ENCODE measurements at places on chromosomes 7 and 10. TPM values are rescaled to one million over a fixed set of nuclear protein-coding genes. Genes with fewer than 3 reads are reported as not detected.

- DNase-seq: no peak
- H3K27me3 ChIP-seq: no peaks in the 10 kb centered on the region
- no peak overlapping the region for H3K27ac ChIP-seq
- no peaks in the 10 kb centered on the region for H3K36me3 ChIP-seq
- H3K4me1 ChIP-seq: no peaks in the 10 kb centered on the region
- H3K4me3 ChIP-seq: no peak overlapping the region
These were observed 146.6 kb downstream of the CTNNA3 start for GRCh38 chr10:67549390-67549789.

AP4M1 gene
- 16.5 TPM for total RNA-seq

CCM2 gene
- total RNA-seq: 45.7 TPM

- no peaks in the 10 kb centered on the region for H3K27me3 ChIP-seq
- H3K4me1 ChIP-seq: no peaks in the 10 kb centered on the region
- H3K27ac ChIP-seq: no peak overlapping the region
- H3K4me3 ChIP-seq: no peak overlapping the region
These were observed 31.9 kb downstream of the RNLS start for GRCh38 chr10:88551246-88551645.

GRCh38 chr7:44707558-44708230, 41.0 kb upstream of the ZMIZ2 start:
- H3K27ac ChIP-seq: no peak overlapping the region
- peaks cover 56% of the 10 kb centered on the region for H3K36me3 ChIP-seq
- no peak for DNase-seq

DRGX gene
- total RNA-seq: not detected

ADIRF gene
- 158 TPM for total RNA-seq

- H3K4me3 ChIP-seq: no peak overlapping the region
- no peak overlapping the region for H3K27ac ChIP-seq
- H3K36me3 ChIP-seq: no peaks in the 10 kb centered on the region
- DNase-seq: no peak
- H3K4me1 ChIP-seq: no peaks in the 10 kb centered on the region
These were observed 20.5 kb upstream of the STK17A start for GRCh38 chr7:43562383-43562782.

ADD3 gene
- 94.6 TPM for total RNA-seq

OR2A1 gene
- 0.15 TPM for total RNA-seq

GRCh38 chr10:121690152-121690848, 92.1 kb upstream of the FGFR2 start:
- no peaks in the 10 kb centered on the region for H3K4me1 ChIP-seq
- no peak overlapping the region for H3K27ac ChIP-seq
- DNase-seq: no peak
- H3K27me3 ChIP-seq: peaks cover 4% of the 10 kb centered on the region
- no peak overlapping the region for H3K4me3 ChIP-seq

DNA sequence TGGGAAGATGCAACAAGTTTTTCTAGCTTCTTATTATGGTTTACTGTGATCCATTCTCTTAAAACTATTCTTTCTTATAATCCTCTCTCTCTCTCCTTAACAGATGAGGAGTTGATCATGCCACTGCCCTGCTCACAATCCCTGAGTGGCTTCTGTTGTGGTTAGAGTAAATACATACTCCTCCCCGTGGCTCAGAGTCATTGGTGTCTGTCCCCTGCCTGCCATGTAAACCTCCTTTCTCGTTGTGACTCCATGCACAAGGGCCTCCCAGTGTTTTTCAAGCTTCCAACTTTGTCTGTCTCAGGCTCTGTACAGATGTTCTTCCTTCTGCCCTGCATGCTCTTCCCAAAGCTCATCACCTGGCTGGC, 20.4 kb downstream of the CCNY start:
- no peak overlapping the region for H3K27ac ChIP-seq
- H3K4me1 ChIP-seq: peaks cover 48% of the 10 kb centered on the region
- H3K4me3 ChIP-seq: no peak overlapping the region
- no peak for DNase-seq
- no peaks in the 10 kb centered on the region for H3K36me3 ChIP-seq

DNA sequence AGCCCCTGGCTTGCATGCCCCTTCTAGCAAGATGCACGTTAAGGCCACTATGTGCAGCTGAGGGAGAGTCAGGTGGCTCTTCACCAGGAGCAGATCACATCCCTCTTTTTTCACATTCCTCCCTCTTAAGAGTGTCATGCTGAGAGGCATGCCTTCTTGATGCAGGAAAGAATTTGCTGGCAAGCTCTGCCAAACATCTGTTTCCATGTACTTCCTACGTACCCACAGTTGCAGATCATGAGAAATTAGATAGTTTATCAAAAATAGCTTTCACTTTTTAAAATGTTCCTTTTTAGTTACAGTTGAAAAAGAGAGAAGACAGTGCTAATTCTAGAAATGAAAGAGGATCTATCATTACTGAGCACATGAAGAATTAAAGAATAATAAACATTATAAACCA, 79.7 kb upstream of the ZNF722 start:
- H3K36me3 ChIP-seq: no peaks in the 10 kb centered on the region
- H3K27me3 ChIP-seq: no peaks in the 10 kb centered on the region
- H3K4me1 ChIP-seq: no peaks in the 10 kb centered on the region
- DNase-seq: no peak
- H3K27ac ChIP-seq: no peak overlapping the region

DNA sequence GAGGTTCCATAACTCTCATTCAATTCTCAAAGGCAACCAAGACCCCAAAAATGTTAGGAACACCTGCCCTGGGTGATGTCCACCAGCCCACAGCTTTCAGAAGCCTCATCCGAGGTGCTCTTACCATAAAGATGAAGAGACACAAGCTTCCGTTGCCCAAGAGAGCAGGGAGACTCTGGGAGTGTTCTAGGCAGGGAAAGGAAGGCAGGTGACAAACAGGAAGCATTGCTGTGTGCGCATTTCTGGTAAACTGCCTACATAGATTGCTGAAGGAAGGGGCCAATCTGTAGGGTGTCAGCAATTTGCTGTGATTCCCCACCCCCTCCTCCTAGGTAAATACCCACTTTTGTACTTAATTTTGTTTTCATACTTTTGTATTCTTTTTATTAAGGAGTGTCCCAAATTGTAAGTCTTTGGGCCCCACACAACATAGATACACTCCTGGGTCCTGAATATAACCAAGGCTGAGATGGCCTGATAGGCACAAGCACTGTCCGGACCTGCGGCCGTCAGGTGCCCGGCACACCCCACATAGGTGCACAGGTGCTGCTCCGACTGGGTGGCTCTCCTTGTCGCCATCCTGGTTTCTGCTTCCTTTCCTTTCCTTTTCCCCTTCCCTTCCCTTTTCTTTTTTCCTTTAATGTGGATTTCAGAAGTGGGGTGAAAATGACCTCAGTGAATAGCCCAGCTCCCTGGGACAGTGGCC, 51.4 kb upstream of the SMNDC1 start:
- no peak overlapping the region for H3K27ac ChIP-seq
- no peaks in the 10 kb centered on the region for H3K27me3 ChIP-seq
